ENCODE measurements at places on chromosomes 5 and 9.

GRCh38 chr9:37970301-37971107, 66.6 kb upstream of the SLC25A51 start:
- DNase-seq = no peak

DNA sequence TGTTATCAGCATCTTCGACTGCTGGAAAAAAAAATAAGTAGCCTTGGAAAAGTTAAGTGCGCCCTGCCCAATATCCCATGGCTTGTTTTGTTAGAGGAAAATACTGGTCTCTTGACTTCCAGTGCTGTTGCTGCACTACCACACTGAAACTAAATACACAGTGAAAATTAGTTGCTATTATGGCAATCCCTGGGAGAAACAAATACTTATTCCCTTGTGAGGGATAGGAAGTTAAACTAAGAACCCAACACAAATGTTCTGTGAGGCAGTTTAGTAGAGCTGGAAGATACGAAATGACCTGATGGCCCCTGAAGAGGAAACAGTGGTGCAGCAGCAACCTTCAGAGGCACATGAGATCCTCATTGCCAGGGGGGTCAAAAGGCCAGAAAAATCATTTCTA, 164.0 kb downstream of the ARL15 start:
- no peak for DNase-seq

GRCh38 chr9:81256368-81256767, 433.0 kb downstream of the TLE1 start:
- no peak for DNase-seq

GRCh38 chr5:73339051-73339575, 109.5 kb downstream of the FOXD1 start:
- DNase-seq = no peak

DNA sequence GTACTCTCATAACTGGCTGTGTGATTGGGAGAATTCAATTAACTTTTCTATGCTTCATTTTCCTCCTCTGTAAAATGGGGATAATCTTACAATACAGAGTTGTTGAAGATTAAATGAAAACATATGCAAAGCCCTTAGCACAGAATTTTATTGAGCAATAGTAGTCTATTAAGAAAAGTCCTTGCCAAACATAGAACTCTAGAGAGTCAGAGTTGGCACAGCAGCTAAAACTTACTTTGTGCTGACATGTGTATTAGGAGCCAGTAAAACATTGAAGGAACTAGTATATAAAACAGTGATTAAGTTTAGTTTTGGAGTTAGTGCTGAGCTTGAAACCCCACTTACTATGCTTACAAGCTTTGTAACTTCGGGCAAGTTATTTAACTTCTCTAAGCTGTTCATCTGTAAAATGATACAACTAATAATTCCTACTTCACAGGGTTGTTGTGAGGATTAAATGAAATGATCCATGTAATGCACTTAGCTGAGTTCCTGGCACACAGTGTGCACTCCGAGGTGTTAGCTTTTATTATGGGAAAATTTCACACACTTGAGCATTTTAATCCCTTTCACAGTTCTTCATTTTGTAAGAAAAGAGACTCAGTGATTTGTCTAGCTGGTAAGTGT, 20.0 kb upstream of the GRIN3A start:
- no peak for DNase-seq

GRCh38 chr5:88884608-88884877, 1.6 kb upstream of the MEF2C start:
- peak; percentile 57 for DNase-seq

GRCh38 chr5:109256486-109256885, 153.3 kb downstream of the PJA2 start:
- DNase-seq = no peak

DNA sequence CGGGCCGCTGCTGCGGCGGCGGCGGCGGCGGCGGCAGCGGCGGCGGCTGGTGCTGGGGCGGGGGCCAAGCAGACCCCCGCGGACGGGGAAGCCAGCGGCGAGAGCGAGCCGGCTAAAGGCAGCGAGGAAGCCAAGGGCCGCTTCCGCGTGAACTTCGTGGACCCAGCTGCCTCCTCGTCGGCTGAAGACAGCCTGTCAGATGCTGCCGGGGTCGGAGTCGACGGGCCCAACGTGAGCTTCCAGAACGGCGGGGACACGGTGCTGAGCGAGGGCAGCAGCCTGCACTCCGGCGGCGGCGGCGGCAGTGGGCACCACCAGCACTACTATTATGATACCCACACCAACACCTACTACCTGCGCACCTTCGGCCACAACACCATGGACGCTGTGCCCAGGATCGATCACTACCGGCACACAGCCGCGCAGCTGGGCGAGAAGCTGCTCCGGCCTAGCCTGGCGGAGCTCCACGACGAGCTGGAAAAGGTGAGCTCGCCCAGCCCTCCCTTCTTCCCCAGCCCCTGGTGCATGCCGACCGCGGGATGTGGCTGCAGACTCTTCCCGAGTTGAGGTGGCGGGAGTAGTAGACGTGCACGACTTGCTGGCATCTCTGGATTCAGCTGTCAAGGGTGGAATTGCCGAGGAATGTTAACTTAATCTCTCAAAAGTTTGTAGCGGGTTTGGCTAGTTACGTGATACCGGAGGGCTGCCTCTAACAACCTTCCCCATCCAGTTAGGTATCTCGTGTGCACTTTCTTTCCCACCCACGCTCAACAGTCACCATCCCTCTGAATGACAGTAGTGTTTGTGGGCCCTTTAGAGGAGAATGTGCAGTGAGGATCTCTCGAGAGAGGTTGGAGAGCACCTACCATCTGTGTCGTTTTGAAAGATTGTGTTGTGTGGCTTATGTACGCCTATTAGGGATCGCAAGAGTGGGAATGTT, 932 bp downstream of the SLC12A2 start:
- peak; percentile 24 for DNase-seq

DNA sequence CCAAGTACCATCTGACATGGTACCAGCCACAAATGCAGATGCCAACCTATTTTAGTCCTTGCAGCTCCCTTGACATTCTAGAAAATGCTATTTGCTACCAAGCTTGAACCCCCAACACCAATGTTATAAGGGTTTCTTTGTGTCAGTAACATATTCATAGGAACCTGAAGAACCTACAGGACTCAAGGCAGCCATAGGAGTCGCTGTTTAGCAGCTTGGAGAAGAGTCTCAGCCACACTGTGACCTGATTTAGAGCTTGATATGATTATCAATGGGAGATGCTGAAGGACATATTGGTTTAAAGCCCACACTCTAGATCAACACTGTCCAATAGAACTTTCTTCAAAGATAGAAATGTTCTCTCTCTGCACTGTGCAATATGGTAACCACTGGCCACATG, 6.4 kb upstream of the ZFR start:
- no peak for DNase-seq

DNA sequence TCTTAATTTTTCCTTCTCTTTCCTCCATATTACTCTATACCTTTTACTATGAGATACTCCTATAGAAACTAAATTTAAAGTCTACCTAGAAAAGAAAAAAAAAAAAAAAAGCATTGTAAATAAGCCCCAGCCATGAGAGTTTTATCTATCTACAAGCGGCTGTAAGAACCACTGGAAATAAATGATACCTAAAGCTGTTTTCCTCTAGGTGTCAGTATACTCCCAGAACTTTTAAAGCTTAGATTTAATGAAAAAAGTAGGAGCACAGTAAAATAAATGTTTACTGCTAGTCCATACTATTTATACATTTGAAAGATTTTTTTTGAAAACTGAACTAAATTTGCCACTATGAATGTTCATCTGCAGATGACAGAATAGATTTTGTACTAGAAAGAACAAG, 26.2 kb downstream of the TYRP1 start:
- DNase-seq = peak; percentile 22

- DNase-seq = no peak
These were observed 25.5 kb upstream of the SLC6A19 start for GRCh38 chr5:1175801-1176472.

DNA sequence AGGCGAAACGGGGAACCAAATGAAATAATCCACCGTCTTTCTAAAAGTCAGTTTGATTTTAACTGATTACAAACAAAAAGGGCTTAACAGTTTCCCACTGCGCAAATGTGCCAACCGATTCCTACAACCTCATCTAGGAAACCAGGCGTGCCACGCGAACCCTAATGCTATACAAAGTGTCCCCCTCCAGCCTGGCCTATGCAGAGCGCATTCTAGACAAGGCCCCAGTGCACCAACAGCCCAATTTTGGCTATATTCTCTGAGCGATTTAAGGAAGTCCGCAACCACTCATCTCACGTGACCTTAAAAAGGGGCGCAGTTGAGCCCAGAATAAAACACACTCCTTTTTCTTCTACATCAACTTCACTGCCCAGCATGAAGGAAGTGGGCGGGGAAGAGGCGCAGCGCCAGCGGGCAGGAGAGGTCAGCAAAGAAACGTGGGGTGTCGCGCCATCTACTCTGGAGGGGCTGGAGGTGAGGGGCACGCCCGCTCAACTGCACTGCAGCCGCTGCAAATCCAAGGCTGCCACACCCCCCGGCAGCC, 779 bp downstream of the FAM13B start:
- peak; percentile 0 for DNase-seq

- no peak for DNase-seq
These were observed 30.5 kb downstream of the DDX31 start for GRCh38 chr9:132639322-132639721.

GRCh38 chr5:127077366-127077765, 4.1 kb upstream of the C5orf63 start:
- DNase-seq = no peak

DNA sequence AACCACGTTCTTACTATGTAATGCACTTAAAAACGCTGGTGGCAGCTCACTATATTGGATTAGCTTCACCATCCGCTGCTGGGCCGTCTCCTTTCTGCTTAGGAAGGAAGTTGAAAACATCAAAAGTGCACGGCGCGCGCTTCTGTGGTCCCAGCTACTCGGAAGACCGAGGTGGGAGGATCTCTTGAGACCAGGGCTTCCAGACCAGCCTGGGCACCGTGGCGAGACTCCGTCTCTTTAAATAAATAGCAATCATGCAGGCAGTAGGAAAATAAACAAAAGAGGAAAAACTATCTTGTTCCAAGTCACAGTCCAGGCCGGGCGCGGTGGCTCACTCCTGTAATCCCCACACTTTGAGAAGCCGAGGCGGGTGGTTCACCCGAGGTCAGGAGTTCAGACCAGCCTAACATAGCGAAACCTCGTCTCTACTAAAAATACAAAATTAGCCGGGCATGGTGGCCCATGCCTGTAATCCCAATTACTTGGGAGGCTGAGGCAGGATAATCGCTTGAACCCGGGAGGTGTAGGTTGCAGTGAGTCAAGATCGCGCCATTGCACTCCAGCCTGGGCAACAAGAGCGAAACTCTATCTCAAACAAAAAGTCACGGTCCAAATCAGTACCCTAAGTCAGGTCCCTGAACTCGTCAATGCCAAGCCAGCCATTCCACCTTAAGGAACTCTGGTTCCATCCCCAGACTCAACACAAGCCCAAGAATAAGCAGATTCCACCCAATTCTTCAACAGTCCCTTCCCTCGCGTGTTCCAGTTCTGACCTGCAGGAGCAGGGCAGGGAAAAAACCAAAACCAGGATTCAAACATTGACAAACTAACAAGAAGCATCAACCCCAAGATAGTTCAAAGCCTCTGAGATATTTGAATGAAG, 1.0 kb upstream of the GOLGA1 start:
- peak; percentile 7 for DNase-seq

DNA sequence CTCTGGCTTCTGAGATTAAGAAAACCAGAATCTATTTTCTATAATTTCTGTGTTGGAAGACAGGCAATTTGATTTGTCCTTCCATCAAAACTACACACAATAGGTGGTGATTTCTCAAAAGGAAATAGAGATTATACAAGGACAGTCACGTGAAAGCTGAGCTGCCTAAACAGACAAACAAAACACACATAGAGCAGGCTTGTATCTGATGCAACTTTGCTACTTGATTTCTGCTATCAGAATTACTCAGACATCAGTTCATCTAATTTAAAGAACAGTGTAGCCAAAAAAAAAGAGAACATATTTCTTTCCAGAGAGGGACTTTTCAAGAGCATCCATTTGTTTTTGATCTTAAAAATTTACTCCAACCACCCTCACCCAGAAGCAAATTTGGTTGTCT, 2128.3 kb upstream of the C9orf72 start:
- no peak for DNase-seq

DNA sequence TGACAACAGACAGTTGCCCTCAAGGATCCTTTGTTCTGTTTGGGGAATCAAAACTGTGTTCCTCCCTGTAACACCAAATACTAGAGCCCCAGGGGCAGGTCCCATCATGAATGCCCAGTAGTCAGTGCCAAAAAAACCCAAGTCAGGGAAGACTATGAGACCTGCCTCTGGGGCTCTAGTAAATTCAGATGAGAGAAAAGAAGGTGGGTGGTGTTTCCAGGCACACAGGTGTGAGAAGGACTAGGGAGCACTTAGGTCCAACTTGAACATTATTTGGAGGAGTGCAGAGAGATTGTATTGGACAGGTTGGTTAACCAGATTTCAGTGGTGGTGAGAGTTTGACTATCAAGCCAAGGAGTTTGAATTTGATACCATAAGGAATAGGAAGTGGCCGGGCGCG, 52.0 kb downstream of the SLC22A5 start:
- no peak for DNase-seq

DNA sequence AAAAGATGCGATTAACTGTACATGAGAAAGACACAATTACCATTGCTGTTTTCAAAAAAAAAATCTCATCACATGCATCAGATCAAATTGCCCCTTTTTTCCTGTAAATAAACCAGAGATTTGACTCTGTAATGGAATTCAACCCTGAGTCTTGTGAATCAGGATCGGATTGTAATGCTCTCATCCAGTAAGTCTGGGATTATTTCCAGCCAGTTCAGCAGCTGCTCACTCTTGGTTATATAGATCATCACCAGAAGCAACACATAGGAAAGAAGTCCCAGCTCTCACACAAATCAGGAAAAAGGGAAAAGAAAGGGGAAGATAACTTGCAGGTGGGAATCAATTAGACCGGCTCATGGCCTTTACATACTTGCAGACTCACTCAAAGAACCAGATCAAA, 97.8 kb upstream of the SPOCK1 start:
- no peak for DNase-seq

DNA sequence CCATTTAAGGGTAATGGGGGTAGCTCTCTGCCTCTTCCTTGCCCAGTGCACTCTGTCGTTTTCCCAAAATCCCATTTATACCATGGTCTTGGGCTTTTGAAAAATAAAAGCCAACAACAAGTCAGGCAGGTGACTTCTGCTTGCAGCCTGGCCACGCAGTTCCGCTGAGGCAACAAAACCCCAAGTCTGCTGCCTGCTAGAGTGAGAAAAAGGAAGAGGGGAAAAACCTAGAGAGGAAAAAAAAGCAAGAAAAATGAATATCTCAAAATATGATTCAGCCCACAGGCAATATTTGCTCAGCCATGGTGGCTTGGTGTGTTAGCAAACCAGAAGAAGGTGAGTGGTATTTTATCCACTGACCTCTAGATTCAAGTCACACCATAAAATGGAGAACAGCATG, 148.2 kb upstream of the FSTL4 start:
- DNase-seq = no peak
